ENCODE measurements at places on chromosomes 2 and 18.
A peak's percentile ranks its signal among the peaks of the same experiment; 100 is the strongest.

- DNase-seq = no peak
Observed at GRCh38 chr2:240538031-240538780, 19.6 kb downstream of the ANKMY1 start.

GRCh38 chr18:57668021-57668420 is 46.4 kb upstream of the NARS1 start:
- peak; percentile 87 for DNase-seq

DNA sequence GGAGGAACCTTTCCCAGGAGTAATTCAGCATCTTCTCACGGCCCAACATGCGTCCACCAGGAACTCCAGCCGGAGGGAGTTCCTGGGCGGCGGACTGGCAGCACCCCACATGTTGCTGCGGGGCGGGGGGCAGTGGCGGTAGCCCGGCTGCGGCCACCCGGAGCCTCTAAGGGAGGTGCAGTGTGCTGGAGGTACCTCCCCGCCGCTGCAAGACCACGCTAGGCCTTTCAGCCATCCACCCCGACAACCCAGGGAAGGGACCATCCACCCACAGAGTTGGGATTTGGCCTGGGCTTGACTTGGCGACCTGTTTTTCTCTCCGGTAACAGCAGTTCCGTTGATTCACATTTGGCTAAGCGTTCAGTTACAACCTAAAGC is 625 bp downstream of the LYPD6 start:
- DNase-seq = no peak

GRCh38 chr2:66439812-66440542 is 5.1 kb downstream of the MEIS1 start:
- no peak for DNase-seq

DNA sequence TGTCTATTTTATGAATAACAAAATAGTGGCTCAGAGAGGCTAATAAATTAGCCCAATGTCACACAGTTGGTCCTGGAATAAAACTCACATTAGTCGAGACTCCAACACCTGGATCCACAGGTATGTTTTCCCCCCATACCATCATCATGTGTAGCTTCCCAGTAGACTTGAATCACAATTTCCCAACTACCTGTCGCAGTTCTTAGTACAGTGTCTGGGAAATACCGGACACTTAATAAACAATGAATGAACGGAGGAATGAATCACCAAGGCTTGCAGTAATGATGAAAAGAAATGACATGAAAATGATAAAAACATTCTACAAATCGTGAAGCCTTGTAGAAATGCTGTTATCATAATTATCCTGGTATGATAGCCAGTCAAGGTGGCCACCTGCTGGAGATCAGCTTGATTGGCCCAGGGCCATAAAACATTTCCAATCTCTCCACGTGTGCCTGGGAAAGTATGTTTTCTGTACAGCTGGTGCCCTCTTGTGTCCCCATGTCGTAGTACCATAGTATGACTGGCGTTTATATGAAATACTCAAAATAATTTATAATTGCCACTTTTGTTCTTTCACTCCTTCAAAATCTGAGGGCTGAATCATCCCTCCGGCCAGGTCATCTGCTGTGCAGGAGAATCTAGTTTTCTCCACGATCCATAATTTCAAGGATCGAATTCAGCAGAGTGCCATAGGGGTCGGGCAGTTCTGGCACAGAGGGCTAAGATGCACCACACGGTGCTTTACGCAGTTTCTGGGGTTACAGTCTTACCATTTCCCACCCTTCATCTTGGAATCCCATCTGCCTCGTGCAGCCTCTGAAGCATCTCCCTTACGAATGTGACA is 95.4 kb downstream of the LAMA1 start:
- DNase-seq = peak; percentile 18

GRCh38 chr2:237754182-237754581 is 44.4 kb upstream of the RBM44 start:
- peak; percentile 52 for DNase-seq

DNA sequence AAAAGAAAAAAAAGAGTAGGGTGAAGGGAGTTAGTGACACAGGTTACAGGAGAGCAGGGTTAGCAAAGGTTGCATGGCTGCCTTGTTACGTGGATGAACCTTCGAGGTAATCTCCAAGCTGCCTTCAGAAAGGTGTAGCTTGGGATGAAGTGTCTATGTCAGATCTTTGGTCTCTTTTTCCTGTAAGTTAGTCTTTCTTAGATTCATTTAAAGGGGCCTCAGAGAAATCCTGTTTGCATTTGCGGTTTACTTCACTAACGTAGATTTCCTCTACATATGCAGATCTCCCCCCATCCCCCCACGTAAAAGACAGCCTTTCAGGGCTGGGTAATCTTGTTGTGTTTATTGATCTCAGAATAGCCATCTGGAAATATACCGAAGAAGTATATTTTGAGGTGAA is 83.7 kb downstream of the MTA3 start:
- DNase-seq = no peak

- no peak for DNase-seq
Observed at GRCh38 chr18:3773303-3773702, 323.3 kb downstream of the TGIF1 start.

DNA sequence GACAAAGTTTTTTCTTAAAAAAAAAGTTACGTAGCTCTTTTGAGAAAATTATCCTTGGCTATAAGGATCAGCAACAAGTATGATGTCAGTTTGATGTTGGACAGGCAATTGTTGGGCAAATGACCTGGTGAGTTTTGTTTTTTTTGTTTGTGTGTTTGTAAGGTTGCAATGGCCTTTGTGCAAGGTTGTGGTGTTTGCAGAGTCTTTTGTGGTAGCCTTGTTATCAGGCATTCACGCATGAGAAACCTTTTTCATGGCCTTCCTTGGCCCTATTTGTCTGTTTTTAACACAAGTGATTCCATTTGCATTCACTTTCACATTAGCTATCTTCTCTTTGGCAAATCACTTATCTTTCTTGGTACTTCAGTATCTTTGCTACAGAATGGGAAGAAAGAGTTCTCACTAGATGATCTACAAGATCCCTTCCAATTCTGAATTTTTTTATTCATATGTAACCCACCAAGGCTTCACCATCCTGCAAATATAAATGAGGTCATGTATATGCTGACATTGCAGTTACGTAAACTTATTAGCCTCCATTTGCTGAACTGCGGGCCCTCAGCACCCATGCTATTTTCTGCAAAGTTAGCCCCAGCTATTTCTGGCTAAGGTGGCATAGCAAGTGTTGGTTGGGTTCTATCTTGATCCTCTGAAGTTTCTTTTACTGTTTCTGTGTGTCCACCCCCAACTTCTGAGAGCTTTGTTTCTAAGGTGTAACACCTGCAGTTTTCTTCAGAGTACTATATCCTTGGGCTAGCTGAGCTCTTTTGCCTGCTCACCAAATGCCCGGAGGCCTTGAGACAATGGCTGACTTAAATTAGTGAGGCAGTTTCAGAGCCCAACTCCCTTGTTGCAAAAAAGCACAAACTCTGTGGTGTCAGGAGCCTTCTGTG is 667.1 kb downstream of the IRS1 start:
- no peak for DNase-seq

GRCh38 chr2:237471438-237472186 is 15.4 kb upstream of the MLPH start:
- peak; percentile 47 for DNase-seq

- no peak for DNase-seq
Observed at GRCh38 chr2:187051350-187051749, 202.4 kb upstream of the ZSWIM2 start.

GRCh38 chr2:239115616-239116015 is 267.7 kb downstream of the TWIST2 start:
- DNase-seq = no peak

DNA sequence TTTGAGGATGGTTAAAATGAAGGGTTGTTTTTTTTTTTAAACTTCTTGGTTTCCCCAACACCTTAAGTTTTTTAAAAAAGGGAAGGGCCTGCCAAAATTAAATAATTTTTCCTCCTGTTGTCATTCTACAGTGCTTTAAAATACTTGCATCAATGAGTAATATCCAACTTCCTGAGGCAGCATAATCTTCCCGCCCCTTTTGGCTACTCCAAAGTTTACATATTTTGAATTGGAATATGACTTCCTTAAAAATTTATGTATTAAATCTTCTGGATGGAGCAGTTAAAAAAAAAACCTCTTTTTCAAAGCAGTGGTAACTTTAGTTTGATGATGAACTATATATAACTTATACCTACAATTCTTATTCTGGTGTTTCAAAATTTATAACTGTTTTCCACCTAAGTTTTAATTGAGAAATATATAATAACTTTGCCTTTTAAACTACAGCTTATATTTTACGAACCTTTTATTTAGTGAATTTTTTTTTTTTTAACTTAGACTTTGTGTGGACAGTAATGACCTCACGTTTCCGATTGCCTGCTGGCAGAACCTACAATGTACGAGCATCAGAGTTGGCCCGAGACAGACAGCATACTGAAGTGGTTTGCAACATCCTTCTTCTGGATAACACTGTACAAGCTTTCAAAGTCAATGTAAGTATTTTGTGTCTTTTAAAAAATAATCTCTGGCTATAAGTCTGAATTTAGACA is 49.8 kb downstream of the PTPN4 start:
- DNase-seq = no peak

DNA sequence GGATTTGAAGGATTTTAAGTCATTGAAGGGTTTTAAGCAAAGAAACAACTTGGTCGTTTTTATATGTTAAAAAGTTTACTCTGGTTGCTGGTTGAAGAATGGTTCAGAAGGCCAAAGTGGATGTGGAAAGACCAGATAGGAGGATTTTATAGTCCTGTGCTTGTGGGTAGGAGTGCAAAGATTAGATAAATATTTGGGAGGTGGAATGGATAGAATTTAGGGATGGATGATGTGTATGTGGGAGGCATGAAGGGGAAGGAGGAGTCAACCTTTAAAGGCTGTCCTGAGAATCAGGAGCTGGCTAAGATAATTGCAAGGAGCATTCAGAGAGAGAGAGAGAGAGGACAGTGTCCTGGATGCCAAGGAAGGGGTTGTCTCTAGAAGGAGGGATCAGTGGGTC is 190.1 kb upstream of the SPRED2 start:
- DNase-seq = no peak

GRCh38 chr18:67597759-67598158 is 81.2 kb upstream of the DSEL start:
- DNase-seq = no peak
